ENCODE measurements at places on chromosomes 11 and 22.

DNA sequence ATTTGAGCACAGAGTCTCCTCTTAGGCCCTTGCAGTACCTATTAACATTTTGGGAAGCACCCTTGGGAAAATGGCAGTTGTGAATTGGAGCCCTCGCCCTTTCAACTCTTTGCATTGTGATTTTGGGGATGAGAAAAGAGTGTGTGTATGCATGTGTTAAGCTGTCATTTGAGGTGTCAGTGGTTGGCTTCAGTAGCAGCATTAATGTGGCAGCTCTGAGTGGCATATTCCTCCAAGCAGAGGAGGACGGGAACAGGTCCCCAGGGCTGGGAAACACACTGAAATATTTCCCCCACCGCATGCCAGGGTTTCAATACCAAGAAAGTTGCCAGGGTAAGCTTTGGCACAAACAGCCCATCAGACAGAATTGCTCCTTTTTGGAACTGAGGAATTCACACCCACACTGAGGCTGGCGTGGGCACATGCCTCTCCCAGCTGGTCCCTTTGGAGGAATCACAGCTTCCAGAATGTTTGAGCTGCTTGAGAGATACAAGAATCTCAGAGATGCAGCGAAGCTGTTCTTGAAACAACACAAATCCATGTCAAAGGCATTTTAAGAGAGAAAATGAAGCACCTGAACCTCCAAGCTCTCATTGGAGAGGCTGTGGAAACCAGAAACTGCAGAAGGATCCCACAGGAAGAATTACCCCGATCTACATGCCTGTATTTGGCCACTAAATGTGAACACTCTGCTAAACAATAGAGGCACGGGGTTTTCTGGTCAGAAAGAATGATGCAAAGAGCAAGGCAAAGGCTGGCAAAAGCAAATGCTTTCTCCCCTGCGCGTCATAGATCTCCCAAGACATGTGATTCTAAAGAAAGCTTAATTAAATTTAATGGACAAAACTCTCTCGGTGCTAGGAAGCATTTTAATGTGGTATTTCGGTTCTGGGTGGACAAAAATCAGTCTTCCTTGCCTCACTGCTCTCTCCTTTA lies 67.2 kb upstream of the RCN1 start:
- peak; percentile 60 for DNase-seq

DNA sequence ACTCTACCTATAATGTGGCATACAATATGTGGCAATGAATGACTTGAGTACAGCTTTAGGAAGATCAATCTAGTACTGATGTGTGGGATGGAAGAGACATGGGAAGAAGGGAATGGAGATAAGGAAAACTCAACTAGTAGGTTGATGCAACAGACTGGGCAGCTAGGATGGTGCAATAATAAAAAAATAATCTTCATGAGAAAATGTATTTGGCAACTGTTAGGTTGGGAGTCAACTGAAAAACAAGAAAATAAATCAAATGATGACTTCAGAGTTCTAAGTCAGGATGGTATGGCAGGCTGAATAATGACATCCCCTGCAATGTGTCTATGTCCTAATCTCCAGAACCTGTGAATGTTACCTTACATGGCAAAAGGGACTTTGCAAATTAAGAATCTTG lies 236.8 kb upstream of the PITPNB start:
- DNase-seq: no peak

DNA sequence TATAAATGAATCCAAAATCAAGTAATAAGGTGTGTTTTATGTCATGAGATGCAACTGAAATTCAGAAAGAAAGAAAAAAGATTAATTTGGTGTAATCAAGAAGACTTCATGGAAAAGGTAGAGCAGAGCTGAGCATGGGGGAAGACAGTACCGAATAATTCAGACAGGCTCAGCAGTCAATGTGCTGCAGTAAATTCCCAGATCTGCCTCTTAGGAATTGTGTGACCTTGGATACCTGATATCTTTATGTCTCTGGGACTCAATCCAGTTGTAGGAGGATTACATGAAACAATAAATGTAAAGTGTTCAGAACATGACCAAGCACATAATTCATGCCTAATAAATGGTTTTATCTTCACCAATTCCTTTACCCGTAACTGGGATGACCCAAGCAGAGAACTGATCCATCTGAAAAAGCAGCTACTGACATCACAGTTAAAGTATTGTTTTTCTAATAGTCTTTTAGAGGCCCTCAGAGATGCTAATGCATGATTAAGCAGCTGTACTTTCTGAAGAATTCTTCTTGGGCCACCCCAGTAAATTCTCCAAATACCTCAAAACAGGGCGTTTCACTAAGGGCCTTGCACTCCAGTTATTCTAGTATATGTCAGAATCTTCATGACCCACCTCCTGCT lies 7.8 kb downstream of the MS4A12 start:
- DNase-seq: no peak

GRCh38 chr11:65291613-65292012 lies 23.1 kb upstream of the CDC42EP2 start:
- DNase-seq: no peak

DNA sequence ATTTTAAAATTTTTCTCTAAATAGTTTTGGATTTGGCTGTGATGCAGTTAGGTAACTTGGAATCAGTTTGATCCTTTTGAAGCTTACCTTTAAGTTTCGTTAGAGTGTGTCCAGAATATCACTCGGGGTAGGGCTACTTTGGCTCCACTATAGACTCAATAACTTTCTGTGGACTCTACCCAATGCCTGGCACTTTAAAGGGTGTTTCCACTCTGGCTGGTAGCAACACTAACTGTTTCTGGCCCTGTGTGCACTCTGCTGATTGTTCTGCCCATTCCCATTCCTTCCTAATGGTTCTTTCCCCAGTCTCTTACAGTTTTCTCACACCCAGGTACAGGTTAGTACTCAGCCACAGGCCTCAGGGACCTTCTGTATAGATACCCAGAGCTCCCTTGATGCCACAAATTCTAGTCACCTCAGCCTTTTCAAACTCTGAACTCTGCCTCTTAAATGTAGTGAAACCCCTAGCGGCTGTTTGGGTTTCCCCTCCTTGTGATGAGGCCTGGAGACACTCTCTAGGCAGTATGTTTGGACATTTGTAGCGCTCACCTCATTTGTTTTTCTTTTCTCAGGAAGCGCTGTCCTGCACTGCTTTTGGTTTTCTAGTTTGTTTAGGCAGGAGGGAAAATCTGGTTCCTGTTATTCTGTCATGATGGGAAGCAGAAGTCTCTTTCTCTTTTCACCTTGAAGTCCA lies 16.8 kb downstream of the CUL5 start:
- DNase-seq: no peak

DNA sequence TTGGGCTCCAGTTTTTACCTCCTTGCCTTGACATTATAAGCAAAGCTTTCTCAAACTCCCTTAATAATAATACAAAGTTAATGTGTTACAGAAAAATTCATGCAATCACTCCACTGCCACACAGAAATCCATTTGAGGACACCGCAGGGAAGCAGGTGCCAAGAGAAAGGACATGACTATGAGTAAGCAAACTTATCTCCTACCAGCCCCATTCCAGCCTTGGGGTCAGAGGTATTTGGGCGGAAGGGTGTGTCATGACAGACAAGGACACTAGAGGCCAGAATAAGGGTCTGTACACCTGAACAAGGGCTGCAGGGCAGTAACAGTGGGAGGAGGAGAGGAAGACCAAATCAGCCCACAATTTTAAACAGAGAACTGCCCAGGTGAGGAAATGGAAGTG lies 5.9 kb downstream of the GNG3 start:
- no peak for DNase-seq

- no peak for DNase-seq
Measured at GRCh38 chr11:89604281-89604680, 105.8 kb upstream of the TRIM77 start.

DNA sequence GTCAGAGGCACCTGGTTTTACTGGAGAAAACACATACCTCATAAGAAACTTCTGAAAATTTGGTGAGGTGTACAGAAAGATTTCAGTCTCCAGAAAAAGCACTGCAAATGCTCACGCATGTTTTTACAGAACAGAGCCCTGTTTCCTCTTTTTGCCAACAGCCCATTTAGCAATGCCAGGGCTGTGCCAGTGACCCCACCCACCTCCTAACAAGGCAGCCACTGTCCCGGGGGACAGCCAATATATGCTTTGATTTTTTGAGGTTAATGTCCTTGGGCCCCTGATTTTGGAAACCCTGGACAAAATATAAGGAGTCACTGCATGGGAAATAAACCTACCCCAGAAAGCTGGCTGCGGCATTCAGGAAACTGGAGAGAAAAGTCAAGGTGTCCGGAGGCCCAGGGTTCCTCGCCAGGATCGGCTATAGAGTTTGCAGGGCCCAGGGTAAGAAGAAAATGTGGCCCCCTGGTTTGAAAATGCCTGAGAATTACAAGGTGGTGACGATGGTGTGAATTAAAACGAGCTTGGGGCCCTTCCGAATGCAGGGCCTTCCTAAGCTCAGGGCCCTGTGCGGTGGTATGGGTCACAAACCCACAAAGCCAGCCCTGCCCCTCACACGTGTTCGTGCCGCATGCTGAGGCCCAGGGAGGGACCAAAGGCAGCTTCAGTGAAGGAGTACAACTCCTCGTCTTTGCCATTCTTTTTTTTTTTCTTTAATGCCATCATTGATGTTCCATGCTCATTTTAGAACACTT lies 71.1 kb upstream of the WNT7B start:
- peak; percentile 28 for DNase-seq

DNA sequence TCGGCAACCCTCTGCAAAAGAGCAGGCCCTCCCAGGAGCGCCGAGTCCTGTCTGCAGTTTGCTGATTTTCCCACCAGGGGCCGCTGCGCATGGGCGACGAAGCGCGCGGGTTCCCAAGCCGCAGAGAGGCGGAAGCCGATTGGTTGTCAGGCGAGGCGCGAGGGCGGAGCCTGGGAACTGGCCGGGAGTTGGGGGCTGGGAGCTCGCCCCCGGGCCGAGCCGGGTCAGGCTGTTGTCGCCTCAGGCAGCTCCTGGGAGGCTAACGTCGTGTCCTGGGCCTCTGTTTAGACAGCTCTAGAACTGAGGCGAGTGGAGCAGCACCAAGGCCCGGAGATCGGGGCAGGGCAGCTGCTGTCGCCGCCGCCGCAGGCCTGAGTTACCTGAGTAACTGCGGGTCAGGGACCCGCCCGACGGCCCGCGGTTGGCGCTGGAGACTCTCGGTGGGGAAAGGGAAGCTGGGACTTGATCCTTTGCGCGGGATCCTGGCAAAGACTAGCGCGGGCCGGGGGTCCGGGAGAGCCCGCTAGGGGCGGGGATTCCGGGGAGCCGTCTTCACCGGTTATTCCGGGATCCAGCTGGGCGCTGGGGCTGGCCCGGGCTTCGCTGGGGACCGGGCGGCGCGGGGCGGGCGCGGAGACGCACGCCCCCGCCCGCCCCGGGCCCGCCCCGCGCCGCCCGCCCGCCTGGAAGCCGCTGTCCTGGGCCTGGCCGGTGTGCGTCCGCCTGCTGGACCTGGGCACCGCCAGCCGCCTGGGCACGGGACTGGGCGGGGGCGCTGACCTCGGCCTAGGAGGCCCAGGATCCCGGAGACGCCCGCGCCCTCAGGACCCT lies at the start of gene STIM1:
Gene STIM1, plus strand, starts transcription at position 688 of the 831 bp plus-strand sequence. CDS start 607 bp downstream, outside the sequence.
- peak; percentile 99 for DNase-seq

DNA sequence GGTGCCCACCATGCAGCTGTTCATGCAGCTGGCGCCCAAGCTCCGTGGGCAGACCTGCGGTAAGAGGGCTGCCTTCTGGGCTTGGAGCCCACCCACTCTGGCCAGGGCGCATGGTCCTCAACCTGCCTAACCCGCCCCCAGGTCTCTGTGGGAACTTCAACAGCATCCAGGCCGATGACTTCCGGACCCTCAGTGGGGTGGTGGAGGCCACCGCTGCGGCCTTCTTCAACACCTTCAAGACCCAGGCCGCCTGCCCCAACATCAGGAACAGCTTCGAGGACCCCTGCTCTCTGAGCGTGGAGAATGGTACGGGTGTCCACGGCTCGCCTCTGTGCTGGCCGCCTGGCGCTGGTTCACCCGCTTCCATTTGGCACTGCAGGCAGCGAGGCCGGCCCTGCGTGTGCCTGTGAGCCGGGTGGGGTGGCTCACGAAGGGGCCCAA lies 11.0 kb downstream of the MUC5AC start:
- no peak for DNase-seq

DNA sequence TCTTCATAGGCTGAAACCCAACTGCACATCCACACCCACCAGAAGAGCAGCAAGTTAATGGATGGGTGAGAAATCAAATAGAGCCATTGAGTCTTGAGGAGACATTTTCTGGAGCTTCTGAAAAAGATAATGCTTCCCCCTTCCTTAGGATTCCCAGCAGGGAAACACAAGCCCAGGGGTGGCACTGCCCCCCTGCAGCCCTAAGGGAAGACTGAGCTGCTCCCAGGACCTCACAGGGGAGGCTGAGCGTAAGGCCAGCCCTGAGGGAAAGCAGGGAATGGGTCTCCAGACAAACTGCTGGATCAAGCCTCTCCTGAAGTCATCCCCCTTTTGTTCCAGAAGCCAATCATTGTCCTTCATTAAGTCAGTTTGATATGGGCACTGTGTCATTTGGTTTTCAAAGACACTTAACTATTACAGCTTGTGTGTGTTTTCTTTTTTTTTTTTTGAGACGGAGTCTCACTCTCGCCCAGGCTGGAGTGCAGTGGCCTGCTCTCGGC lies 15.1 kb downstream of the LTO1 start:
- no peak for DNase-seq

- peak; percentile 86 for DNase-seq
Measured at GRCh38 chr11:78417175-78417887, at the start of gene GAB2. Gene GAB2, minus strand, starts transcription at chr11:78417820. Its CDS starts 100 bp downstream, at chr11:78417720.

GRCh38 chr11:2434506-2435255 lies 9.6 kb downstream of the TRPM5 start:
- no peak for DNase-seq

DNA sequence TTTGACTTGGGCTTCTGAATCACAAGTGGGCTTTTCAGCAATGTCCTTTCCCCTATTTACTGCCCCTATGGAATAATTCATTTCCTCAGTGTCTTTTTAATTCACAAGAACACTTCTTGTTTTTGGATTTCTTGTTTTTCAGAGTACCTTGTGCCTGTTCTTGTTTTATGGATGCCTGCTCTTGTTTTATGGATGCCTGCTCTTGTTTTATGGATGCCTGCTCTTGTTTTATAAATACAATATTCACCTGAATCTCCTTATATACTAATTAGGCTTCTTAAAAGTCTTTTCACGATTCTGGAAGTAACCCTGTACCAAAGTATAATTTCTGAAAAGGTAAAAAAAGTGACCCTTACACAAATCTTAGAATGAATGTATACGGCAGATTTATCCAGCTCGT lies 32.8 kb downstream of the CACNA1I start:
- DNase-seq: no peak

GRCh38 chr11:96105197-96105895 lies 181.4 kb upstream of the MTMR2 start:
- no peak for DNase-seq

- no peak for DNase-seq
Measured at GRCh38 chr11:86570451-86570850, 102.0 kb downstream of the ME3 start.

GRCh38 chr11:94602430-94603372 lies 35.5 kb downstream of the PIWIL4 start:
- DNase-seq: no peak

DNA sequence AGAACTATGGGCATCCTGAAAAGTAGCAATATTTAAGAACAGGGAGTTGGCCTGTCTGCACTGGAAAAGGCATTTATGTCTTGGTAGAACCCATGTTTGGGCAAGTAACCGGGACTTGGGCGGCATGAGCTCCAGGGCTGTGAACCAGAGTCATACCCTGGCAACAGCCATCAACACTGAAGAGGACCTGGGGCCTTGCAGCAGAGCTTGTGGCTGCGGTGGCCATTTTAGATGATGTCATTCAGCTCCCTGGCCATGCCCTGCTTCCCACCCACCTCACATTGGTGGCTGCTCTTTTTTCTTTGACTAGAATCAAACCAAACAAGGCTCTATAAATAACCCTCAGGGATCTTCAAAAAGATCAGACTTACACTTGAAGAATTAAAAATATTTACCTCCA lies 26.6 kb downstream of the EHF start:
- DNase-seq: no peak

All from endodermal cell (in vitro differentiated cells).